ENCODE measurements at places on chromosomes 7 and 10.
A peak's percentile ranks its signal among the peaks of the same experiment; 100 is the strongest.

DNA sequence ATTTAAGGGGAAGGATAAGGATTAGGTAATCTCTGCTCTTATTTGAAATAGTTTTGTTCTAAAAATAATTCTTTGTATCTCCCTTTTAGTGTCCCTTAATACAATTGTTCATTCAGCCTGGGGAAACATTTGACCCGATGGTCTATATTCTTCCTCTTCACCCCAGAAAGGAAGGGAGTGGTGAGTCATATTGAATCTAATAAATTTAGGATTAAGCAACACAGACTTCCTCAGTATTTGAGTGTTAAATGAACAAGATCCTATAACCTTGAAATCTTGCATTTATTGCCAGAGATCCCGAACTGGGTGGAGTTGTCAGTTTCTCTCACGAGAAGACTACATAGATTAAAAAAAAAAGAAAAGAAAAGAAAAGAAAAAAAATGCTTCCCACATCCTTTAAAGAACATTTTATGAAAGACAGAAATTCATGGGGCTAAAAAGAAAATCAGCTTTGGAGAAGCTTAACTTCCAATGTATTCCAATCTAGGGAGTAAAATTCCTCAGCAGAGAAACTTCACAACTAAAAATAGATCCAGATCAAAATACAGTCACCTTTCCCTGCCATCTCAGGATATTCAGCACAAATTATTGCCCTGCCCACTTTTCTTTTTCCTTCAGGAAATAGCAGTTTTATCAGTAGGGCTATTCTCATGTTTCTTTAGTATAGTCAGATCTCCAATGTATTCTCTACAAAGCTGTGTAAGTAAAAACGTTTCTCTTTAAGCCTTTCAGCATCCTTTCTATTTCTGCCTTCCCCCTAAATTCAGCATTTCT lies 82.2 kb downstream of the SEMA3D start:
- DNase-seq = no peak

GRCh38 chr10:95445837-95446486 lies 115.2 kb downstream of the SORBS1 start:
- DNase-seq = peak; percentile 49

DNA sequence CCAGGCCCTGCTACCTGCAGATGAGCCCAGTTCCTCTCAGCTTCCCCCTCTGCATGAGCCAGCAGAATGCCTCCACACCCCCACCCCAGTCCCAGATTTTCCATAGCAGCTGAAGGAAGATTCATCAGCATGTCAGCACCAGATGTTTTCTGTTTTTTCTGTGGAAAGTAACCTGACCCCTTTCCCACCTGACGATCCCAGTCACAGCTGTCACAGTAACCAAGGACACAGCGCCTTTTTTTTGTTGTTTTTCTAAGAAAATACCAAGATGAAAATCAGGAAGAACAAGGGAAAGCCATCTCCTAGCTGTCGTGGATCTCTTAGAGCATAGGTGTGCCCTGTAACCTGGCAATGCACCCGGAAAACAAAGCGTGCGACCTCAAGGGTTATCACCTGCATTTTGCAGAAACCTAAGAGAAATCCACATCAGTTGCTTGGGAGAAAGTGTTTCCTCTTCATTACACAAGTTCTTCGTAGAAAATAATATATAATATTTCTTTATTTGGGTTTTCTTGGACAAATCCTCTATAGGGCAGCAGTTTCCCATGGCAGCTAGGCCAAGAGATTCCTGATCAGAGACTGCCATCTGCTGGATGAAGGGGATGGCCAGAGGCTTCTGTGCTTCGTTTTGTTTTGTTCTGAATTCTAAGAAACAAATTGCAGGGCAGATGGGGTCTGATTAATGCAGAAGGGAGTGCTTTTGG lies 401.9 kb downstream of the TNS3 start:
- peak; percentile 84 for DNase-seq

DNA sequence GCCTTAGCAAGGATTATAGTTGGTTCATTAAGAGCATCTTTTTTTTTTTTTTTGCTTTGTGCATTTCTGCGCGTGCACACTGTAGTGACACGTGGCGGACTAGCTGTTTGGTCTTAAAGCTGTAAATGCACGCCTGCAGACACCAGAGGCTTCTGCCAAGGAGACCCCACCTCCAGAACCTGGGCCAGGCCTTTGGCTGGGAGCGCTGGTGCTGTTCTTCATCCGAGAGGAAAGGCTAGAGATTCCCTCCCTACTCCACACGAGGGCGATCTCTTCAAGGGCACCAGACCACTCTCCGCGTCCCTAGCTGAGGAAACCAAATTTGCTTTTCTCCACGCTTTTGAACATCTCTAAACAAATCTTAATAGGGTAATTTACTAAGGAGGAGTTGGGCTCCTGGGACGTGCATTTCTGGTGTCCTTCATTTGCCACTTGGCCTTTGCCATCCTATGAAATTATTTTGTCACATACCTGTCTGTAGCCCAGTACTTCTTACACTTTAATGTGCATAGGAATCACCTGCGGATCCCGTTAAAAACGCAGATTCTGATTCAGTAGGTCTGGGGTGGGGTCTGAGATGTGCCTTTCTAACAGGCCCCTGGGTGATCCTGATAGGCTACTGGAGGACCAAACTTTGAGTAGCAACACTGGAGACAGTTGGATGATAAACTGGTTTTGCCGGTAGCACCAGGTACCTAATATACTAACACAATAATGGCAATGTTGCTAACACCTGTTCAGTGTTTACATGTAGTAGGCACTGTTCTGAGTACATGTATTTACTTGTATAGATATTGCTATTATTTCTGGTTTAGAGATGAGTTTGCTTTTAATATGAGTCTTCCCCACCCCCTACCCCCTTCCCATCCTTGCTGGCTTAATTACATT lies 1.3 kb upstream of the SLC26A5 start:
- DNase-seq = peak; percentile 60

- DNase-seq = peak; percentile 18
These were observed 278.6 kb downstream of the ARHGAP12 start for GRCh38 chr10:31650010-31650409.

GRCh38 chr7:73954861-73955260 lies 73.1 kb upstream of the ELN start:
- DNase-seq = no peak

DNA sequence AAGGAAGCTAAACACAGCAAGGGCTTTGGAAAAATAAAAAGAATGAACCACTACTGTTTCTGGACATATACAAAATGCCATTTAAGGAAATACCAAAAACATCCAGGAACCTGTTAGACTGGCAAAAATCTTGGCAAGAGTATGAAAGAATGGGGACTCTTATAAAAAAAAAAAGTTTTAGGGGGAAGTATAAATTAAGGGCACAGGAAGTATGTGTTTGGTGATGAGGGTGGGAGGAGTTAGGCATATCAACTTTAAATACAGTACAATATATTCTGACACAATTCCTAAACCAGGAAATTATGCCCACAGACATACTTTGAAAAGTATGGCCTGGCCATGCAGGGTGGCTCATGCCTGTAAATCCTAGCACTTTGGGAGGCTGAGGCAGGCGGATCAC lies 74.2 kb downstream of the WAPL start:
- no peak for DNase-seq

GRCh38 chr7:28685242-28685643 lies 272.9 kb downstream of the TRIL start:
- DNase-seq = no peak

GRCh38 chr7:28408105-28408959 lies 4.0 kb upstream of the CREB5 start:
- DNase-seq = no peak

GRCh38 chr10:57815949-57816348 lies 451.7 kb downstream of the IPMK start:
- peak; percentile 44 for DNase-seq

DNA sequence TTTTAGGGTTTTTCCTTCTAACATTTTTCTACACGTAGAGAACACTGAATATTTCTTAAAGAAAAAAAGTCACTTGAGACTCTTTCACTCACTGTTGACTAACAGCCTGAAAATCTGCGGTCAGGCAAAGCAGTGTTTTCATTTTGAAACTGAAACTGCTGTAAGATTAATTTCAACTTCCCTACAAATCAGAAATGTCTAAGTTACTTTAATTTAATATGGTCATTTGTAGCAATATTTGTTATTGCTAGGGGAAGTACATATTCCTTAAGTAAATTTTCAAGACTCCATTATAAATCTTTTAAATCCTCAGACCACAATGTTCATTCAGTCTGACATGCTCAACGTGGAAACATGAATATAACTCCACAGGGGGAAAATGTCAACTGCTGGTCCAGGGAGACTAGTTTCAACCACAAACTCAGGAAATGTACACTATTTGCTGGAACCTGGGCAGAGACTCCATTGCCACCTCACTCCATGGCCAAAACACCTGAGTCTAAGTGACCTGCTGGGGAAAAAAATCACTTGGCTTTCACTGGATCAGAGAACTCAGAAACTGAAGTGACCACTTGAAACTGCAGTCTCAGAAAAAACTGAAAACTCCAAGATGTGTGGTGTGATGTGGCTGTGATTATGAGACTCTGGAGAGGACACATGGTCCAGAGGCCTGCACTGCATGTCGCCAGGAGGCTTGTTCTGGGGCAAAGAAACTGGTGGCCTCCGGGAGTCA lies 161.2 kb downstream of the TAX1BP1 start:
- DNase-seq = no peak

DNA sequence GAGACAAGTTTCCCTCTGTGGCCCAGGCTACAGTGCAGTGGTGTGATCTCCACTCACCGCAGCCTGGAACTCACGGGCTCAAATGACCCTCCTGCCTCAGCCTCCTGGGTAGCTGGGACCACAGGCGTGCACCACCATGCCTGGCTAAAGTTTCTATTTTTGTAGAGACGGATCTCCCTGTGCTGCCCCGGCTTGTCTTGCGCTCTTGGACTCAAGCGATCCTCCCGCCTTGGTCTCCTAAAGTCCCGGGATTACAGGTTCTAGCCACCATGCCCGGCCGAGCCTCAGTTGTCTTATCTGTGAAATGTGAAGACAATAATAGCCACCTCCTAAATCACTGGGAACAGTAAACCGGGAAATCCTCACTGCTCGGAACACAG lies 88.1 kb downstream of the FOXL3 start:
- no peak for DNase-seq

- no peak for DNase-seq
These were observed 68.9 kb upstream of the NFE2L3 start for GRCh38 chr7:26083113-26083512.

DNA sequence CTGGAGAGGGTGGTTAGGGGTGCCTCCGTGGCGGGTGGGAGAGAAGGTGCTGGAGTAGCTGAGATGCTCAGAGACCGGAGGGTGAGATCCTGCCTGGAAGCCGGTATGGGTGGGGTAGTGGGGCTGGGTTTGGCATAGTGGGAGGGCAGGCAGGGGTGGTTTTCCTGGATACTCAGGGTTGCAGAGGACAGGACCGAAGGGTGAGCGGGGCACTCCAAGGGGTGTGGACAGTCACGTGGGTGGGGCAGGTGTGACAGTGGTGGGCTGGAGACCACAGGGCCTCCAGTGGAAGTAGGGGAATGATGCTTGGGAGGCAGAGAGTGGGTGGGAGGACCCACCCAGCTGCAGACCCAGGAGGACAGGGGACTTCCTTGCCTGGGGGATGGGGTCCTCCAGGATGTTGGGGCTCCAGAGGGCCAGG lies 1.9 kb downstream of the SCART1 start:
- no peak for DNase-seq

GRCh38 chr7:112138325-112138852 lies 67.8 kb downstream of the DOCK4 start:
- no peak for DNase-seq

GRCh38 chr7:132354527-132354926 lies 221.7 kb downstream of the PLXNA4 start:
- DNase-seq = no peak

DNA sequence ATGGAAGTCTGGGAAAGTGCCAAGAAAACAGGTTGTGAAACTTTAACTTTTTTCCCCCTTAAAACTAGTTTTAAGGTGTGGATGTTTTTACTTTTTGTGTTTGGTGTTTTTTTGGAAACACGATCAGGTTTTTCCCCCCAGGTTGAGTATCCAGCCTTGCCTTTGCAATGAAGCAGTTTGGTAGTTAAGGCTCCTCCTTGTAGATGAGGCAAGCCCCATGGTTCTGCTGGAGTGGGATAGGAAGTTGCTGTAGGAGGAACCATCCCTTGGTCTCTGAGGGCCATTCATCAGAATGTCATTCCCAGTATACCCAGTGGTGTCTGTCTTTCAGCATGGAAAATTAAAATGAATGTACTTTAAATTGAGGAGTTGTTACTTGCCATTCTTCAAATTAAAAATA lies 2.7 kb downstream of the CUL1 start:
- no peak for DNase-seq

DNA sequence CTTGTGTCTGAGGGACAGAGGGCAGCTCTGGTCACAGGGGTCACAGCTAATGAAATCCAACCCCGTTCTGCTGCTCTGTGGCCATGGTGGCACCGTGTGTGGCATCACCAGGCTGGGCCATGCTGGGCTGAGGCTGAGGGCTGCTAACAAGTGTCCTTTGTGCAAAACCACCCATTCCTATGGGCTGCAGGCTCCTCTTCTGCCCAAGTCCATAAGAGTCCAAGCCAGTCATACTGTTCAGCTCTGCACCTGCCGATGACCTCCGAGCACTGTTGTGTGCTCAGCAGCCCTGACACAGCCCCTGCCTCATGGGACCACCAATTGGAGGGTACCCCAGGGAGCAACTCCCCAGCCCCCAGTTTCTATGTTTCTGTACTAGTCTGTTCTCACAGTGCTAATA lies 133.1 kb downstream of the WDR11 start:
- no peak for DNase-seq

DNA sequence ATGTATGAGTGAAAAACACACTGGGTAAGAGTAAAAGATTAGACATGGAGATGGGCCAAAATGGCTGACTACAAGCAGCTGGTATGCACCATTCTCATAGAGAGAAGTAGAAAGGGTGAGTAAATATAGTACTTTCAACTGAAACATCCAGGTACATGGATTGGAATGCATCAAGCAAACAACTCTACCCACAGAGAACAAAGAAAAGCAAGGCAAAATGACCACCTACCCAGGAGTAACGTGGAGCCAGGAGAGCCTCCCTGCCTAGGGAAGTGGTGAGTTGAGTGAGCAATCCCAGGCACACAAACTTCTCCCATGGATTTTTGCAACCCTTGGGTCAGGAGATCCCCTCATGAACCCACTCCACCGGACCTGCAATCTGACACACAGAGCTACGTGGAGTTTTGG lies 212.8 kb downstream of the PTN start:
- no peak for DNase-seq

DNA sequence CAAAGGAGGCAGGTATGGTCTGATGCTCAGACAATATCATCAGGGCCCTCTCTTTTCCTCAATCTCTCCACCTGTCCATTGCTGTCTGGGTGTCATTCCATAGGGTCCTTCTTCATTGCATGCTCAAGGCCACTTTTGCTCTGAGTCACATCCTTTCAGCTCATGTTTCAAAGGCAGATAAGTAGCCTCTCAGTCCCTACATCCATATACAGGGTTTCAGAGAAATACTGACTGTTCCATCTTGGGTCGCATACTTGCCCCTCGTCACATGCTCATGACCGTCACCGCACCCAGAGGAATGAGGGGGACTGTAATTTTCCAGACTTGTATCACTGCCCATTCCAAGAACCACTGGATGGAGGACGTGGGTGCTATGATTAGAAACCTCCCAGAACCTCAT lies 93.4 kb downstream of the FAM107B start:
- no peak for DNase-seq

- no peak for DNase-seq
These were observed 481.4 kb downstream of the GALNT17 start for GRCh38 chr7:71613313-71613712.

- no peak for DNase-seq
These were observed 25.9 kb downstream of the RGS10 start for GRCh38 chr10:119516381-119517234.

- peak; percentile 71 for DNase-seq
These were observed 21.0 kb upstream of the EPC1 start for GRCh38 chr10:32367793-32368453.

Measured in Calu3 (cell line).